ENCODE measurements at places on chromosomes 5 and 9.
A peak's percentile ranks its signal among the peaks of the same experiment; 100 is the strongest.

GRCh38 chr9:68685770-68686169, 19.3 kb upstream of the PIP5K1B start:
- no peak for DNase-seq

GRCh38 chr5:14142827-14143545, at the start of gene TRIO:
Gene TRIO (plus strand): TSS chr5:14143342. CDS start chr5:14143726, 384 bp downstream.
- DNase-seq, result peak; percentile 96

DNA sequence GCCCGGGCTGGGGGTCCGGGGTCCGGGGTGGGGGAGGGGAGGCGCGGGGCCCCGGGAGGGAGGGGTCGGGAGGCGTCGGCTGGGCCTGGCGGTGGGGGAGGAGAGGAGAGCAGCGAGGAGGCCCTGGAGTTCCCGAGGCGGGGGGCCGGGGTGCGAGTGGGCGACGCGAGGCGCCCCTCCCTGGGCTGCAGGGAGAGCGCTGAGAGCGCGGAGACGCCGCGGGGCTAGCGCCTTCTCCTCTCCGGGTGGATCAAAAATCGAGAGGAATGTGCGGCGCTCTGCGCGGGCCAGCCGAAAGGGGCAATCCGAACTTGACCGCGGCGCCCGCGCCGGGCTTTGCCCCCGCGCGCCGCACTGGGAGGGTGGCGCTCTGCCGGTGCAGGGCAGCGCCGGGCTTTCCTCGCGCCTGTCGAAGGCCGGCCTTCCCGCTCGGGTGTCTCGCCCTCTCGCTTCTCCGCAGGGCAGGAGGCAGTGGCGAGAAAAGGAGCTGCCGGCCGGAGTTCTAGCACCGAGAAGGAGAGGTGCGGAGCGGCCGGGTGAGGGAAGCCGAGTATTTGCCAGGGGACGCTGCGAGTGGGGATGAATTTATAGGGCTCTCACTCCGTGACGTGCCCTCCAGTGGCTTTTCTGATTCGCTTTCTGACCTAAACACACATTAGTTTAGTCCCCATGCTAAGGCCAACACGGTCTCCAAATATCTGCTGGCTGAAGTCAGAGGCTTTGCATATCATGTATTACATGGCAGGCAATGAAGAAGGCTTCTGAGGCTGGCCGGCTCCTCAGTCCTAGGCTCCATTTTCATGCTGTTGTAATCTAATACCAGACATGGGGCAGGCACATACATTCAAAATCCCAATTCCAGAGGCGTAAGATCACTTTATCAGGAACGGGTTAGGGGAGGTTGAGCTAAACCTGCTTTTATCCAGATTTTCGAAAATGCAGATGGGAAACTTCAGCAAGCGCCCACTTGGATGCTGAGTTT, 503 bp upstream of the GDNF start:
- no peak for DNase-seq

- DNase-seq, result no peak
These were observed 83.8 kb upstream of the GNA14 start for GRCh38 chr9:77731930-77732329.

DNA sequence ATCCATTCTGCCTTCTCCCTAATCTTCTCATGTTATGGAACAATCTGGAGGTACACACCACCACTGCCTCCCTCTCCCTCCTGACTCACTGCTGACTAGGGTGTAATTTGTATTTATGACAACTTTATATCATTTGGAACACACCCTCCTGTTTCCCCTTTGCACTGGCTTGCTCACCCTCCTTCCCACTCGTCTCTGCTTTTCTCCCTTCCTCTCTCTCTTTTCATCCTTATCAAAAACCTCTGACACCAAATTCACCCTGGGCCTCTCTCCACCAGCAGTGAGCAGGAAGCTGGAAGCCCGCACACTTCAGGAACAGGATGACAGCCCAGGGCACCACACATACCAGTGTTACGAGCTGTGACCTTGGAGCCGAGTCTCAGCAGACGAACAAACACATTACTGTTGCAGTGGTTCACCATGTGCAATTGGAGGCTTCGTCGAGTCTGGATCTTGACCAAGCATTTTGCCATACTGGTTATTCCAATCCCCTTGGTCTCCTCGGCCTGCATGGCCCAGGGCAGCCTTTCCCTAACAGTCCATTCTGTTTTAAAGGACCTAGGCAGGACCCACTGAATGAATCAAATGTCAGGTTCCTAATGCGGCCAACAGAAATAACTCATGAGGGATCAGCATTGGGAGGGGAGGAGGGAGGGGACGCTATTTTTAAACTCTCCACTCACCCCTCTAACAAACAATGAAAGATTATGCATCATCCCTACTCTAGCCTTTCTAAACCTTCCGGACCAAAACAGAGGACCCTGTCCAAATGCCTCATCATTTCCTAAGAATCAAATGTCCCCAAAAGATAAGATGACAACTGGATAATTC, 203.9 kb upstream of the RASEF start:
- DNase-seq, result no peak

DNA sequence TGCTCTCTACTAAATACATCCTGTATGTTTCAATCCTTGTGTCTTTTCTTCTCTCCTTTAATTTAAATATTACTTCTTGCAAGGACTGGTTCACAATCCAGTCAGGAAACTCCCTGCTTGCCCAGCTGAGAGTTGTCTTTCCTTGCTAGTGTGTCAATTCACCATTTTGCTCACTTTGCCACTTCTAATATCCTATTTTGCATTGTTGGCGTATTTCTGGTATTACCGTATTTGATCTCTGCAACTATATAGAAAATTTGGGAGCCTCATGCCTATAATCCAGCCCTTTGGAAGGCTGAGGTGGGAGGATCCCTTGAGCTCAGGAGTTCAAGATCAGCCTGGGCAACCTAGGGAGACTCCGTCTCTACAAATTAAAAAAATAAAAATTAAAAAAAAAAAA, 90.5 kb upstream of the TTC23L start:
- DNase-seq, result no peak

GRCh38 chr9:126617003-126617822, 3.5 kb downstream of the LMX1B start:
- no peak for DNase-seq
